ENCODE measurements at places on chromosomes 1 and 21.

GRCh38 chr1:114149211-114149610 lies 4.5 kb downstream of the SYT6 start:
- no peak for DNase-seq

DNA sequence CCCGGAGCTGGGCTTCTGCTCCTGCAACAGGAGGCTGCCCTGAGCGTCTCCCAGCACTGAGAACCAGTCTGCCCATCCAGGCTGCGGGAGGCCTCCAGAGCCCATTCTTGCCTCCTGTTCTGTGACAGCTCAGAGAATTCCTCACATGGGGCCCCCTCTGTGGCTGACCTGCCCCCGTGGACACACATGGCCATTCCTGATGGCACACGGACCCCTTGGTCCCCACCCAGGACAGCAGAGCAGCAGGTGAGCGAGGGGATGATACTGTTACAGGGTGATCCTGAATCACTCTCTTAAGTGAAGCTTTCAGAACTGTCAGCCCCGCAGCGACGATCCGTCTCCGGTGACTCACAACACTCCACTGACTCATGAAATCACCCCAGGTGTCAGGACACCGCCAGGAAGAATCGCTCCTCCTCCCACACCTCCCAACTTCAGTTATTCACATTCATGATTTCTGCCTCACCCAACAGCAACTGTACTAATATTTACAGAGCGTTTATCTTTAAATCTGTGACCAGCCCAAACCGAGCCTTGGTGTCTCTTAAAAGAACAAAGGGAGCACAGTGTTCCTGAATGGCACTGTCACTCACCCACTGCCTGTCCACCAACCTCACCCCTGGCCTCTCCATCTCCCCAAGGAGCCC lies 22.5 kb downstream of the CHD5 start:
- DNase-seq: no peak

- no peak for DNase-seq
These were observed 41.4 kb downstream of the RGS5 start for GRCh38 chr1:163161337-163161736.

DNA sequence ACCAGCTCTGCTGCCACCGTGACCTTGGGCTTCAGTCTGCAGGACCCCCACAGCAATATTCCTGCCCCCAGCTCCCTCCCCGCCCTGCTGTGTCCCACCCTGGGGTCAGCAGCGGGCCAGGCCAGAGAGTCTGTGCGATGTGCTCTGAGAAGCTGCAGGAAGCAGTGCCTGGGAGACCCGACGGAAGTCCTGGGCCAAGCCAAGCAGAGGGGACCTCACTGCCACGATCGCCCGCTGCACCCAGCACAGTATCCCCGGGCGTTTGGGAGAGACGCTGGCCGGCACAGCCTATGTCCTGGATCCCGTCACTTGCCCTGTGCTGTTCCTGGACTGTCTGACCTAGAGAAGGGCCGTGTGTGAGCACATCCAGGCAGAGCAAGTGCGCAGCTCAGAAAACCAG lies 106.6 kb upstream of the TTC34 start:
- DNase-seq: no peak

GRCh38 chr1:154326546-154327465 lies 1.5 kb downstream of the ATP8B2 start:
- no peak for DNase-seq
